ENCODE measurements at places on chromosomes 7 and 10.

DNA sequence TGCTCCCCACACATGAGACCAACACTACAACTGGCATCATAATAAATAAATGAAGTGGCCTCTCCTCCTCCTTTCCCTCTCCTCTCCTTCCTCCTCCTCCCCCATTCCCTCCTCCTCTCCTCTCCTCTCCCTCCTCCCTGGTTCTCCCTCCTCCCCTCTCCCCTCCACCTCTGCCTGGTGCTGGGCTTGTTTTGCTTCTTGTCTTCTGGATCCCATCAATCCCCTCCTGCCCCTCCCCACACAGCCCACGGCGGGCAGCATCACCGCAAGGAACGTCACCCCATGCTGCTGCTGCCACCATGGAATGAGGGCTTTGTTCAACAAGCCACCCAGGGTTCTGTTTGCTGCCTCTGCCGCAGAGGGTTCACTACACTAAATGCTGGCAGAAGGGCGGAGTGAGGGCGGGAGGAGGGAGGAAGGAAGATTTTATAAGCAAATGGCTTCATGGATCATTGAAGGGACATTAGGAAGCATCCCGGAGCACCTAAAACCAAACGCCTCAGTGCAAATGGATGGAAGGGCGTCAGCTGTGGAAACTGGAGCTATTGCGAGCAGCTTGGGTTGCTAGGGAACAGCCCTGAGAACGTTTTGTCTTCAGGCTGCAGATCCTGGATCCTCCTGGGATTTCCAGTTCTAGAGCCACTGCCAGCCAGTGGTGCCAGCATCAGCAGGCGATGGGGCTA, 379.7 kb upstream of the ZMIZ1 start:
- DNase-seq = no peak

DNA sequence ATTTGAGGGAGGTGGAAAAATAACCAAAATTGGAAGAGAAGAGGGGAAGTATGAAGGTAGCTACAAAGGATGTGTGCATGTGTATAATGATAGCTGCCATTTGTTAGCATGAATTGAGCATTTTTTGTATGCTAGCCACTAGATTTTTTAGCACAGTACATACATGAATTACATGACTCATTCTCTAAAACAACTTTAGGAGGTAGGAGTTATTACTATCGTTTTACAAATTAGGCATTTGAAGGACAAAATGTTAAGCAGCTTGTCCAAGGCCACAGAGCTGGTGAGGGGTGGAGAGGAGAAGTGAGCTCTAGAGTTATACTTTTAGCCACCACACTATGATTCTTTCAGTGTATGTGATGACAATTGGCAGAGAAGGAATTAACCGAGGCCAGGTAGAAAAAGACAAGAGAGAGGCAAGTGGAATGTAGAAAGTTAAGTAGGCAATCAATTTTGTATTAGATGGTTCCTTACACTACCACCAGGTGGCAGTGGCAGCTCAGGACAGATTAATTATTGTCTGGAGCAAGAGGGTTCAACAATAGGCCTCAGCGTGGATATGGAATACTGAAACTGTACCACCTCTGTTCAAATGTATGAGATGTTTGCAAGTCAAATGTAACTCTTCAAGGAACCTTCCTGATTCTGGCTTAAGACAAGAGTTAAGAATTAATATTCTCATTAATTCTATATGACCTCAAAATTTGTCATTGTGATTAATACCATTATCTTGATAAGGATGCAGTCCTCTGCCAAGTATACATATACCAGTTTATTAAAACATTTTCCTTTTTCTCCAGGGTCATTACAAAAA, 128.0 kb downstream of the MBL2 start:
- DNase-seq = no peak

DNA sequence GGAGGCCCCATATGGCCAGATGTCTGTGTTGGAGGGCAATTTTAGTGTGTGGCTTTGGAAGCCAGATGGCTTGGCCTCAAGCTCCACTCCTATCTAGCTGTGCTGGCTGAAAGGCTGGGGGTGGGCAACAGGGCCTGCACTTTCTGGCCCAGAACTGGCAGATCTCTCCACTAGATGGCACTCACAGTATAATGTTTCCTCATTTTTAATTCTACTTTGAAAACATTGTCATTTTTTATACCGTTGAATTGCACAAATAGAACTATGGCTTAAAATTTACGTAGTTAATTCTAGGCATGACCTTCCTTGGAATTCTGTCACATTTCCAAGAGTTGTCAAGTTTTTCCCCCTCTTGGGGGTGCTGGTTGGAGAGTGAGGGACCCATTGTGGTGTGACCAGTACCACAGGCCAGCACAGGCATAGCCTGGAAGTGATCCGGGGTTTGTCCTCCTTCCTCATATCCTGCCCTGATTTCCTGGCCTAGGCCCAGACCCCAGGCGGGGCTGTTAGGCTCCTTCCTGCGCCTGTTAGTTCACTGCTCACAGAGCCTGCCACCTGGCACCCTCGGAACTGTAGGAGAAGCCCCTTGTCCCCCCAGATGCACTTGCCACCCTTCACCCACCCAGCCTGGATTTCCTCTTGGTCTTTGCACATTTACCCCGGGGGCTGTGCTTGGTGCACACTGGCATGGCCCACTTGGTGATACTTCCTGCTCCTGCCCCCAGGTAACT, 52.8 kb downstream of the ARHGAP22 start:
- no peak for DNase-seq

DNA sequence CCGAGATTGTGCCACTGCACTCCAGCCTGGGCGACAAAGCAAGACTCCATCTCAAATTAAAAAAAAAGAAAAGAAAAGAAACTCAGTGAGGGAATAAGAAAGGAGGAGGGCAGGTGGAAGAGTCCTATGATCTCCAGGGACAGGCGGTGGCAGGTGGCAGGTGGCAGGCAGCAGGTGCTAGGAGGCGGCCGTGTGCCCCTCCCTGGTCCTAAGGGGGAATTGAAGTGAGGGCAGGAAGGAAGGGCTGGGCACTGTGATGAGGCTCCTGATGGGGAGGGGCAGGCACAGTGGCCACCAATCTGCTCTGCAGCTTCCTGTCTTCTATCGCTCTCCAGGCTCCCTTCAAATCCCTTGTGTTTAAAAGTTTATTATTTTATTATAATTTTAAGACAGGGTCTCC, 41.2 kb upstream of the UBE3C start:
- DNase-seq = no peak

- DNase-seq = no peak
These were observed 283.7 kb upstream of the PODXL start for GRCh38 chr7:131839967-131840690.

GRCh38 chr7:38300175-38300574, 26.7 kb upstream of the TARP start:
- DNase-seq = no peak

- DNase-seq = no peak
These were observed 299.5 kb downstream of the ELMO1 start for GRCh38 chr7:37149051-37149772.

GRCh38 chr7:577741-578370, 58.2 kb upstream of the PDGFA start:
- DNase-seq = no peak

DNA sequence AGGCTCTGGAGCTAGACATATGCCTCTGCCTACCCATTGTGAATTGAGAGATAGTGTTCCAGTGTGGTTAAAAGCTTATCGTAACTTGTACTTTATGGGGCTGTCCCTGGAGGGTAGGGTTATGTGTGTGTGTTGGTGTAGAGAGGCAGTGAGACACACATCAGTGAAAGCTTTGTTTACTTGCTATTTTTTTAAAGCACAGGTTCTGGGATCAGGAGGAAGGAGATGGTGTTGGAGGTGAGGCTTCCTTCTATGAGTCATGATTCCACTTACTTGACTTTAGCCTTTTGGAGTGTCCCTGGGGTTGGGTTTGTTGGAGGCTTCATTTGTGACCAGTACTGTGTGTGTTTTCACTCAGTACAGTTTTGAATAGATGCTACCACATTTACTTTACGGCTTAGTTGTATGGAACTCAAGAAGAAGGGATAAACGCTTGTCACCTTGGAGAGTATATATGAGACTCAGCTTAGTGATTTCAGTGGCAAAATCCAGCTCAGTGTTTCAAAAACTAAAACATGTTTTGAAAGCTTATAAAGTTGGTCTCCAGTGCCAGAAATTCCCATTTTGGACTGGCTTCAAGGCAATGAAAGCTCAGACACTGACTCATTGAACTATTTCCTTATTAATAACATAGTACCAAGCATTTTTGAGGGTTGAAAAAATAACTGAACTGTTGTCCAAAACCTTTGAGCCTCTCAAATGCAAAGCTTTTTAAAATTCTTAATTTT, 106.2 kb downstream of the PLXDC2 start:
- DNase-seq = no peak

GRCh38 chr7:89728481-89728880, 425.8 kb upstream of the STEAP1 start:
- DNase-seq = no peak

- no peak for DNase-seq
These were observed 234.3 kb downstream of the SH2D4B start for GRCh38 chr10:80771902-80772555.

- peak; percentile 14 for DNase-seq
These were observed 67.4 kb downstream of the HHEX start for GRCh38 chr10:92757066-92757710.

DNA sequence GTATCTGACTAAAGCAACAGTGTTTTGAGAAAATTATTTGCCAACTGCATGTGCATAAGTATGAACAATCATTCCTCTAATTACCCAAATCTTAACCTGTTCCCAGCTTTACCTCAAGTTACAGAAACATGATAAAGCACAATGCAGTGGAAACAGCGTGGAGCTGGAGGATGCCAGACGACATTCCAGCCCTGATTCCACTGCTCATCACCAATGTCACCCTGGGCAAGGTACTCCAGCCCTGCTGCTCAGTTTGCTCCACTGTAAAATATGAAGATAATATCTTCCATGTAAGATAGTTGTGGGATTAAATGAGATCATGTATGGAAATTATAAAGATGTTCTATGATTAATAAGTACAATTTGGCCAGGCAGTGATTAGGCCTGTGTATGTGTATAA, 50.4 kb upstream of the ODAD2 start:
- DNase-seq = no peak

- DNase-seq = no peak
These were observed 30.1 kb downstream of the CNNM2 start for GRCh38 chr10:102948176-102948575.

DNA sequence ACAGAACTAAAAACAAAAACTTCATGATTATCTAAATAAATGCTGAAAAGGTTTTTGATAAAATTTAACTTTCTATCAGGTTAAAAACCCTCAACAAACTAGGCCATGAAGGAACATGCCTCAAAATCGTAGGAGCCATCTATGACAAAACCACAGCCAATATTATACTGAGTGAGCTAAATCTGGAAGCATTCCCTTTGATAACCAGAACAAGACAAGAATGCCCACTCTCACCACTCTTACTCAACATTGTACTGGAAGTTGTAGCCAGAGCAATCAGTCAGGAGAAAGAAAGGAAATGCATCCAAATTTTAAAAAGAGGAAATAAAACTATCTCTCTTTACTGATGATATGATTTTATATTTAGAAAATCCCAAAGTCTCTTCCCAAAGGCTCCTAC, 228.7 kb downstream of the CHRM2 start:
- no peak for DNase-seq

DNA sequence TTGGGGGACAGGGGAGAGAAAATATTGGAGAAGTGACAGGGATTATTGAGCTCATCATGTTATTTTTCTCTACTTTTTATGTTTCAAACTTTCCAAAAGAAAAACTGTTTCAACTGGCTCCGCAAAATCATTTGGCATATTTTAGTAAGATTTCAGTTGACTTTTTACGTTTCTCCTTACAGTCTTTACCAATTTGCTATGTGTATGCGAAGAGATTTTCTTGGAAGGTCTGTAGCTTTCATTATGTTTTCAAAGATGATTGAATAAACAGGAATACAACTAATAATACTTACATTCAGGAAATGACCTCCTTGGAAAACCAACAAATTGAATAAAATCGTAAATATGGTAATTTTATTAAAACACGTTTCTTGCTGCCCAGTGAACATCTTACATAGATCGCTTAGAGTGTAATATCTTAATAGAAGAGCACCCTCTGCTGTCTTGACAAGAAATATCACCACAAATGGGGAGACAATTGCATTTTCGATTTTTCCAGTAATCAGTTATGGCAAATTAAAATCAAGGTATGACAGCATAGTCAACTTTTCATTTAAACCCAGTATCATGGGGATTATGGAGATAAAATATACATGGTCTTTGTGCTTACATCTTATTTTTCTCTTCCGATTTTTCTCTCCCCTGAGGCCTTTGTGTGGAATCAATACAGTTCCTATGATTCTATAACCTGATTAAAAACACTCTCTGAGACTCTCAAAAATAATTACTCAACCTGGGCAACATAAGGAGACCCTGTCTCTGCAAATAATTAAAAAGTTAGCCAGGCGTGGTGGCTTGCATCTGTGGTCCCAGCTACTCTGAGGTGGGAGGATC, 43.1 kb downstream of the MBL2 start:
- DNase-seq = no peak

- DNase-seq = no peak
These were observed 323.1 kb downstream of the PCLO start for GRCh38 chr7:82839555-82839954.

GRCh38 chr7:64876792-64877713, 26.0 kb upstream of the ZNF273 start:
- DNase-seq = no peak

GRCh38 chr10:96342402-96342801, 16.4 kb downstream of the OPALIN start:
- DNase-seq = no peak

GRCh38 chr10:131872011-131872826, 28.6 kb upstream of the PPP2R2D start:
- no peak for DNase-seq

GRCh38 chr7:121105262-121105661, 116.8 kb downstream of the CPED1 start:
- DNase-seq = no peak

GRCh38 chr7:36279200-36279925, 110.3 kb upstream of the ANLN start:
- DNase-seq = no peak

DNA sequence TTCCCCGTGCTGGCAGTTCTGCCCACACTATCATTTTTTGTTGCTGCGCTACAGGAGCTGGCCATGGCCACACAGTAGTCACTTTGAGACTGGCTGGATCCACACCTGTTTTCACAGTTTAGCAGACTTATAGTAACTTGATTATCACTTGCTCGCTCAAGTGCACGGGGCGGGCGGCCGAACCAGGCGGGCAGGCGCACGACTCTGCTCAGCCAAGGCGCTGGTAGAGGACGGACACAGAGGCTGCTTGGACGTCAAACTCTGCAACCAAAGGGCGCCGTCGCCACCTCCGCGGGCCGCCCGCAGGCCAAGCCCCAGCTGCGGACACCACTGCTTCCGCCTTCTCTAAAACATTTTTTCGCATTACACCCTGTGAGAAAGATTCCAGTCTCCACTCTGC, 38.4 kb upstream of the PHYHIPL start:
- DNase-seq = no peak

- DNase-seq = no peak
These were observed 8.9 kb upstream of the NANOS1 start for GRCh38 chr10:119020627-119020946.

DNA sequence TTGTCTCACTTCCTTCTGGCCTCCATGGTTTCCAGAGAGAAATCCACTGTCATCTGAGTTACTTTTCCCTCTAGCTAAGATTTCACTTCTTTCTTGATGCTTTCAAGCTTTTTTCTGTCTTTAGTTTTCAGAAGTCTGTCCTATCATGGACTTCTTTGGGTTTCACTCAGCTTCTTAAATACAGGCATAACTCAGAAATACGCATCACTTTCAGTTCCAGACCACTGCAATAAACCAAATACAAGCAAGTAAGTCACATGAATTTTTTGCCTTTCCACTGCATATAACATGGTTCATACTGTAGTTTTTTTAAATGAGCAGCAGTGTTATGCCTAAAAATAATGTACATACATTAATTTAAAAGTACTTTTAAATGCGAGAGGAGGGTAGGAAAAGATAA, 48.7 kb downstream of the STK17A start:
- DNase-seq = no peak
